ENCODE measurements at places on chromosomes 7 and 10.

DNA sequence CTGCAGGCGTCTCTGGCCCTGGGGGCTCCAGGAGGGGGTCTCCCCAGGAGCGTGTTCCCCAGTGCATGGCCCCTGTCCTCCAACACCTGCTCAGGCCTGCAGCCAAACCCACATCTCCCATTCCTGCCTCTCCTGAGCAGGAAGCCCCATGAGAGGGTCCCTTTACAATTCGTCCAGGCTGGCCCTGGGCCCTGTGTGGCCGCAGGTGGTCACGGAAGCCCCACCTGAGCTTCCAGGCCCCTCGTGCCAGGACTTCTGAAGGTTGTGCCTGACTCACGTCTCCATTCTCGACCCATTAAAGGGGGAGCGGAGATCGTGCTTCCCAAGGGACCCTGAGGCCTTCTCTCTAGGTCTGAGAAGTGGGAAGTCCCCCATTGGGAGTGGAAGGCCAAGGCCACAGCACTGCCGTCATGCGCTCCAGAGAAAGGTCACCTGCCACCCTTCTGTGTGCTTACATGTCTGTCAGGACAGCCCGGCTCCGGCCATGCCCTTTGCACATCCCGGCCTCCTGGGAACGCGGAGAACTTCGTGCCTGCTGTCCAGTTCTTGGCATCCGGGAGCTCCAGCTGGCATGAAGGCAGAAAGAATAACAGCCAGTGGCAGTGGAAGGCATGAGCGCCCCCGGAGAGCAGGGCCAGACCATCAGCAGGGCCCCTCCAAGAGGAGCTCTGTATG, 382.3 kb downstream of the DNAJB6 start:
- DNase-seq: no peak

DNA sequence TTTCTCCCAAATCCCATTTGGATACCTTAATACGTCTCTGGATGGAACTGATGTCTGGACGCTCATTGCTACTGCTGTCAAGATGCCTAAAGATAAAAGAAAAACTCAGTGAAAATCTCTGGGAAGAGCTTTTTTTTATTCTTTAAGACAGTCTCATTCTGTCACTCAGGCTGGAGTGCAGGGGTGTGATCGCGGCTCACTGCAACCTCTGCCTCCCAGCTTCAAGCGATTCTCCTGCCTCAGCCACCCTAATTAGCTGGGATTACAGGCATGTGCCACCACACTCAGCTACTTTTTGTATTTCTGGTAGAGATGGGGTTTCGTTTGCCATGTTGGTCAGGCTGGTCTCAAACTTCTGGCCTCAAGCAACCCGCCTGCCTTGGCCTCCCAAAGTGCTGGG, 102.2 kb downstream of the NT5C2 start:
- no peak for DNase-seq

DNA sequence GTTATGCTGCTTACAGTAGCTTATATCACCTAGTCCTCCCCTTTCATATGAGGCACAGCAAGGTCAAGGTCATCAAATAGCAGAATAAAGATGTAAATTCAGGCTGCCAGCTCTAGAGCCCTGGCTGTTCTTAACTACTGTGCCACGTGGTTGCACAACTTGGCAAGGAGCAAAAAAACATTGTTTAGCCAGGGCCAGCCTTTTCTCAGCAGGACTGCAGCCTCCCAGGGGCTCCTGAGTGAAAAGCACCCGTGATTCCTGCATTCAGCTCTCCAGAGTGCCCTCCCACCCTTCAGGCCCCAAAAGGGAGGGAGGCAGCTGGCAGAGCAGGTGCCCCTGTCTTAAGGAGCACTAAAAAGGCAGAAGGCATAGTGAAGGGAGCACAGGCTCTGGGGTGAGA, 31.8 kb upstream of the TM9SF3 start:
- DNase-seq: no peak

DNA sequence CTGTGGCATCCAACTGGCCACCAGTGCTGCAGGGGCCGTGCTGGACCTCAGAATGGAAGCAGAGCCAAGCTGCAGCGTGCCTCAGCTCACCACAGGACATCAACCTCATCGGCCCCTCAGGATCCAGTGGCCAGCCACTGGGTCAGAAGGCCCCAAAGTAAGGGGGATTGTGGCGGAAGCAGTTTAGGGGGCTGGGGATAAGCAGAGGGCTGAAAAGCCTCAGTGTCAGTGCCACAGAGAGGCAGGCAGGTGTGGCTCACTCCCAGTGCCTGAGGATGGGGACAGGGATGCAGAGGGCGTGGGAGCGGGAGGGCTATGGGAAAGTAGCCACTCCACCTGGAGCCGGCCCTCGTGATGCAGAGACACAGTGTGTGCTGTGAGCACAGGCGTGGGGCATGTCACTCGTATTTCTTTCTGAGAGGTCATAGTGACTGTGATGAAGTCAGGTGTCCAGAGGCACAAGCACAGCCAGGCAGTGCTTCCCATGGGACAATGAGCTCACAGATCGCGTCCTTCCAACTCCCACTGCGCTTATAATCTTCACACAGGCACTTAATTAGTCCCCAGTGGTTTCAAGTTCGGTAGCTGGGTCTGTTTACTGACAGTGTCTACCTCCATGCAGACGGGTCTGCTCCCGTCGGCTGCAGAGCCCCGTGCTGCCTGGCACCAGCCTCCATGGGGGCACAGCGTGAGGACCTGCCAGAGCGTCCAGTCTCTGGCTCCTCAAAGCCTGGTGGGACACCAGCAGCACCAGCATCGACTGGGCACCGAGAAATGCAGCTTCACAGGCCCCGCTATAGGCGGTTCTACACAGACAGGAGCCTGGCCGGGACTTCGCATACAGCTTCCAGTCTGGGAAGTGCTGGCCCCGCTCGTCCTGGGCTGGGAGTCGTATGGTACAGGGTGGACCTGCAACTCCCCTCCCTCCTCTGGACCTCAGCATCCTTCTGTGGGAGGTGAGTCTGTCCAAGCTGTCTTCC, 42.9 kb upstream of the CNPY1 start:
- DNase-seq: no peak

DNA sequence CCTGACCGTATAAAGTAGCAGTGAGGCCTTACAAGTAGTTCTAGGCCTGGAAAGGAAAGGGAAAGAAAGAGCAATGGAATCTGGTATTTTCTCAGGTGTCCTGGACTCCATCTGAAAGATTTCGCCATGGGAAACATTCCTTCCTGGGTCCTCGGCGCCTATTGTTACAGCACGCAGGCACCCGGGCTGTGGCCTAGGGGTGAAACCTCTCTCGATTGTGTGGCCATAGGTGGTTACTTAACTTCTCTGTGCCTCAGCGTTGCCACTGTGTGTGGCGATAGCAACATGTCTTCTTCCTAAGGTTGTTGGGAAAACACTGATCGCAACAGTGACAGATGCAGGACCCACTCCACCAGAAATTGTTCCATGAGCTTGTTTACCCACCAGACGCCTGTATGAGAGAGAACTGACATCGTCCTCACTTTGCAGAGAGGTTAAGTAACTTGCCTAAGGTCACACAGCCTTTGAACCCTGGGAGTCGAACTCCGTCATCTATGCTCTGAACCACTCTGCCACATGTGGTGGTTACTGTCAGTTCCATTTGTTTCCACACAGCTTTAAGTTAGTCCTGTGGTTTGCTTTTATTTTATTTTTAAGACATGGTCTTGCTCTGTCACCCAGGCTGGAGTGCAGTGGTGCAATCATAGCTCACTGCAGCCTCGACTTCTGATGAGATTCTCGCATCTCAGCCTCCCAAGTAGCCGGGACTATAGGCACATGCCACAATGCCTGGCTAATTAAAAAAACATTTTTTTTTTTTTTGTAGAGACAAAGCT, 73.4 kb downstream of the LHPP start:
- DNase-seq: peak; percentile 9

GRCh38 chr7:43136064-43136463, 23.6 kb downstream of the HECW1 start:
- DNase-seq: no peak

DNA sequence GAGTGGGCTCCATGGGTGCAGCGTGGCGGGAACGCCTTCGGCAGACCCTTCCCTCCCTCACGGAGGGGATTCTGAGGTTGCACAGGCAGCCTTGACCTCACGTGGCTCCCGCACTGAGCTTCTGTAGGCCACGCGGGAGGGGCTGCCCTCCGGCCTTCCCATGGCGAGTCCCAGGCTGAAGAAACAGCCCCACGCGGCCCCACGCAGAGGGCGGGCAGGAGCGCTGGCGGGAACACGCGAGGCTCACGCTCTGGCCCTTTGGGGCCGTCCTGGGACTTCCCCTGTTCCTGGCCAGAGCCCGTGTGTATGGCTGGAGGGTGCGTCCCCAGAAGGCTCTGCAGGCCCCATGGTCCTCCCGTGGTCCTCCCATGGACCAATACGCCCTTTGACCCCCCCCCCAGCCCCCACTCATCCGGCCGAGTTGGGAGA, 21.7 kb upstream of the NKX6-2 start:
- no peak for DNase-seq

- DNase-seq: no peak
Observed at GRCh38 chr7:150914966-150915365, 62.6 kb downstream of the AOC1 start.

DNA sequence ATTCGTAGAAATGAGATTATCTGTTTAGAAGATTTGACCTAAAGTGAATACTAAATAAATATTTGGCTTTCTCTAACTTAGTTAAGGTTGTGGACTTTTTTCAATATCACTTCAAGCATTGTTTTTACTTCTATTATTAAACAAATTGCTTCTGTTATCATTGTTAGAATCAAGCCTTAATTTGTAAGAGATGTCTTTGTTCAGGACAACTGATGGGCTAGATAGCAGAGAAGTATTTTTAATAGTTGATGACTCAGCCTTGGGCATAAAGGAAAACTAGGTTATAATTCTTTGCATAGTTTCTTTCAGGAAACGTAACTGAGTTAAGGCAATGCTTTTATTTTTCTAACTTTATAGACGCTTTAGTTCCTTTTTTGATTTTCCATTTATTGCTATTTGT, 128.8 kb upstream of the SMIM30 start:
- no peak for DNase-seq

DNA sequence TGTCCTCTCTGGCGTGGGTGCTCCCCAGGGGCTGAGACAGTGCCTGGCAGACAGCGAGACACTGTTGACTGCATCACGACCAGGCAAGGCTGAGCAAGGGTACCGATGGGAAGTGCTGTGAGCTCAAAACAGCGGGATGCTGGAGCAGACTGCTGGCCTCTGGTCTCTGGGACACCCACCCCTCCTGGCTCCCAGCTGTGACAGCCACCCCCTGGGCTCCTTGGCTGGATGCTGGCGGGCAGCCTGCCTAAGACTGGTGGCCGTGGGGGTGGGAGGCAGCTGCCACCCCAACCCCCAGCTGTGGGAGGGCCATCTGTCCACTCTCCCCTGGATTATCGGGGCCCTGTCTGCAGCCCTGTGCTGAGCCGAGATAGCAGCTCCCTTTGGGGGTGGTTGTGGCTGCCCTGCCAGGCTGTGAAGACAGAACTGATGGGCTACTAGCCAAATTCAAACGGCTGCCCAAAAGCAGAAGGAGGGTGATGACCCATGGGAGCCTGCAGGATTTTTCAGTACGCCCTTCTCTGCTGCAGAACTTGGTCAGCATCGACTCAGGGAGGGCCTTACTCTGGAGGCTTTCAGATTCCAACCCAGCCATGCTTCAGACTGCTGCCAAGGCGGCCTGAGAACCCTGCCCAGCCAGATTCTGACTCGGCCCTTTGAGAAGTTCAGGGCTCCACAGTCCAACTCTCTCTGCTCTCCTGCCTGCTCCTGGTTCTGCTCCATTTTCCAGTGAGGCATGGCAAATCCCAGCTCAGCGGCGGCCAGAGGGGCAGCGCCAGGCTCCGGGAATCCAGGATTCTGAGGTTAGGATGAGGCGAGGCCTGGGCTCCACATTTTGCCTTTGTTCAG, 125.3 kb downstream of the NEURL1 start:
- DNase-seq: peak; percentile 33

DNA sequence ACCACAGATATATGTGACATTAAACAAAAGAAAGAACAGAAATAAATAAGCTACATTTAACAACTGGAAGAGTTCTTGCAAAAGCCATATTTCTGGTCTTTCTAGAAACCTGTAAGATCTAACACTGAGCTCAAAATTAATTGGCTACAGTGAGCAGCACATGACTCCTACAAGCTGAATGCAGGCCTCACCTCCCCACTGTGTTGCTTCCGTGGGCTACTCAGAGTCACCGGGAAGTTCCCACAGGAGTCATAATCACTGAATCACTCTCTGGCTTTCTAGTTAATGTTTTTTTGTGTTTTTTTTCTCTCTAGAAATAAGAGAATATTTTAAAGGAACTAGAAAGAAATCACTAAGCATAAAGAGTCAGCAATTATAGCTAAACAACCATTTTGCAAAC, 10.2 kb upstream of the MRPS24 start:
- DNase-seq: peak; percentile 51

DNA sequence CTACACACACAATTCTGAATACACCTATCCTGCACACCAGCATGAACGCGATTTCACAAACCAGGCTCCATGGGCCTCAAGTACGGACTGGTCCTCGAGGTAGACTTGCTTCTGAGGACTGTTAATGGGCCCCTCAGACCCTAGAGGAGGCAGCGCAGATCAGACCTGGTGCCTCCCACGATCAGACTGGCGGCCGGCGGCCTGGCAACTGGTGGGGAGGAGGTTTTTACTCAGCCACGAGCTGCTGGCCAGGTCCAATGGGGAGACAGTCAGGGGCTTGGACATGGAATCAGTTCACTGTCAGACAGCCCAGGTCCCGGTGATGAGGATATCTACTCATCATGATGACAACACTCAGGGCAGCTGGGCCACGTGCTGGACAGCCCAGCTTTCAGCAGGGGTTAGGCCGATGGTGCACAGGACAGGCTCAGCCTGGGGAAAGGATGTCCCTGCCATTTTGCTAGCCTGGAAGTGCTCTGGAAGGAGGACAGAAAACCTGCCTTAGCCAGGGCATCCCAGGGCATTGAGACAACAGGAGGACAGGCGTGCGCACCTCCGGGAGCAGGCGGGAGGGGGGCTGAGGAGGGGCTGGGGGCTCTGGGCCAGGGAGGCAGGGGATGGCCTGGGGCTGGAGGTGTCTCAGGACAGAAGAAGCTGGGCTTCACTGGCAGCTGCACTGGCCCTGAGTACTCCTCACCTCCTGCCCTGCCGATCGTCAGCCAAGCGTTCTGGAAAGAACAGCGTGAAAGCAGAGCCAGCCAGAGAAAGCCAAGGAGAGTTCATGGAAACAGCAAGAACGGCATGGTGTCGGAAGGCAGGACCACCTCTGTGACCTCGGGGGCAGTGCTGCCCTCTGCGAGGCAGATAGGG, 48.0 kb upstream of the RASGEF1A start:
- no peak for DNase-seq

DNA sequence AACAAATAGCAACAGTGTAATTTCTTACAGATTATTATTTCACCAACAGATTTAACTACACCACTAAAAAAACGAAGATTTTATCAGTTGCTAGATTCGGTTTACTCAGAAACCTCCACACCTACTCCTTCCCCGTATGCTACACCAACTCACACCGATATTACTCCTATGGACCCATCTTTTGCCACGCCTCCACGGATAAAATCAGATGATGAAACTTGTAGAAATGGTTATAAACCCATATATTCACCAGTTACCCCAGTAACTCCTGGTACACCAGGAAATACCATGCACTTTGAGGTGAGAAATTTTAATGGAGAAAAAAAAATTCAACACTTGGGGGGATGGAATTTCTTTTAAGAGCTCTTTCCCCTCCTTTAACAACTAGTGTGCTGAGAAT, 92.5 kb downstream of the KMT2E start:
- no peak for DNase-seq

GRCh38 chr10:30825495-30825894, 195.9 kb upstream of the LYZL2 start:
- DNase-seq: no peak

- DNase-seq: no peak
Observed at GRCh38 chr10:117551330-117552155, 9.0 kb downstream of the EMX2 start.

GRCh38 chr10:101902032-101902819, 58.6 kb upstream of the KCNIP2 start:
- DNase-seq: no peak

- no peak for DNase-seq
Observed at GRCh38 chr7:54080971-54081370, 461.2 kb upstream of the VSTM2A start.

Data from inflammatory macrophage treated with lipopolysaccharide for 4 hours (primary cell).